Activated CD4-positive, alpha-beta T cell treated with anti-CD3 and anti-CD28 coated beads, Interleukin-2, Interleukin-6, amounts not matched to agents 100 ng/mL and 50 ng/mL, durations not matched to agents 16 hours and 8 hours (primary cell): ENCODE measurements at places on chromosomes 11 and 22.
A peak's percentile ranks its signal among the peaks of the same experiment; 100 is the strongest.

DNA sequence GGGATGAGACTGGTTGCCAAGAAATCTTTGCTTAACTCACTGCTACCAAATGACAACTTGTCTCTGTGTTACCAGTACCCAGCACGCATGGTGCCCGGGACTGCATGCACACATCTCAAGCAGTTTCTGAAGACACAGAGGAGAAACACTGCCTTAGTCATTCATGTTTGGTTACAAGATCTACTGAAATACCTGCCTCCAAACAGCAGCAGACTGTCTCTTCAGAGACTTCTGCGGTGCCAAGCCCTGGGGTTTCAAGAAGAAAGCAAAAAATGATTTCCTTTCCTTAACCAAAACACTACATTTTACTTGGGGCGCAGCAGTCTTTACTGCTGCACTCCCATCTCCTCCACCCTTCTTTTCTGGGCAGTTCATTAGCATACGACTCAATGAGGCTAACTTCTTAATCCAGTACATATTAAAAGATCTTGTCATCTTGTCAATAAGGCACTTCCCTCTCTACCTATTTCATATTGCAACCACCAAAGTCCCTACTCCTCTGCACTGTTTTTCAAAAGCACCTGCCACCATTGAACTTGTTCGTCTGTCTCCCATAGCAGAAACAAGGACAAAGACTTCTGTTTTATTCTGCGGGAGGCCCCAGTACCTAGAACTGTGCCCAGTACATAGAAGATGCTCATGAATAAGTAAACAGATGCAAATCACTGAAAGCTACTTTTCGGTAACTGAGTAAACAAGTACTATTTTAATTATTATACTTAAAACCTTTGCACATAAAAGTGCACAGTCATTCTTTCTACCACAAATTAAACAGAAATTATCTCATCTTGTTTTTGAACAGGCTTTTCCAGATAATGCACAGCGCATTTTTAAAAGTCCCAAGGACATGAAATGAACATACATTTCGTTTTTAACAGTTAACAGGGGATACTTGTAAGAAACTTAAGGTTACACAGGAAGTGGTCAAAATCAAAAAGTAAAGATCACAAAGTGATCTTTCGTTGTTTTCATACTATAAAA lies 4.0 kb downstream of the NAP1L4 start:
- peak; percentile 41 for DNase-seq

GRCh38 chr11:80084608-80085007 lies 643.8 kb upstream of the TENM4 start:
- no peak for DNase-seq

DNA sequence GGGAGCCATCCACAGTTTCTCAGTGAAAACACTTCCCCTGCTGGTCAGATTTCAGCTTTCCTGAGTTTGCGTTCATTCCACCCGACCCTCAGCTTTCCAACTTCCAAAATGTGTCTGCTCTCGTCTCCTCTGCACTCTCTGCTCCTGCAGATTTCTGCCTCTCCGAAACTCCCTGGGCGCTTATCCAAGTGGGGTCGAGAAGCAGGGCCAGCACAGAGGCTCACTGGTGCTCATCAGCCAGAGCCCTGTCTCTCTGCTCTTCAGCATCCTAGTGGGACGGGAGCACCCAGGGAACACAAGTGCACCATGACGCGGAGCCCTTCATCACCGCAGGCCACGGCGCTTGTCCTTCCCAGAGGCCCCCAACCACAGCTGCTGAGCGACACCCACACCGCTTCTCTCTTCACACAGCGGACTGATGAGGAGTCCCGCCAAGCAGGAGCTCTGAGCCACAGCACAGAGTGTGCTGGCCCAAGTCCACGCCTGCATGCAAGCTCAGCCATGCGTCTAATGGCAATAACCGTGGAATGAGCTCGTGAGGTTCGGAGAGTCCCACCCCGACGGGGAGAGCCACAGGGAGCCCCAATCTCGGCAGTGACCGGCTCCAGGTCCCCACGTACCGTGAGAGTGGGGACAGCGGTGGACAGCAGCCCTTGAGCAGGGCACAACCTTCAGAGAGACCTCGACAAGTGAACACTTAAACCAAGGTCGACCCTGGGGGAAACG lies 27.9 kb upstream of the MOB2 start:
- no peak for DNase-seq

- DNase-seq: no peak
Observed at GRCh38 chr11:124445646-124446150, at the start of gene OR8B8. TSS of gene OR8B8 (minus strand) at chr11:124445696. CDS start at chr11:124441085, 4,611 bp downstream.

DNA sequence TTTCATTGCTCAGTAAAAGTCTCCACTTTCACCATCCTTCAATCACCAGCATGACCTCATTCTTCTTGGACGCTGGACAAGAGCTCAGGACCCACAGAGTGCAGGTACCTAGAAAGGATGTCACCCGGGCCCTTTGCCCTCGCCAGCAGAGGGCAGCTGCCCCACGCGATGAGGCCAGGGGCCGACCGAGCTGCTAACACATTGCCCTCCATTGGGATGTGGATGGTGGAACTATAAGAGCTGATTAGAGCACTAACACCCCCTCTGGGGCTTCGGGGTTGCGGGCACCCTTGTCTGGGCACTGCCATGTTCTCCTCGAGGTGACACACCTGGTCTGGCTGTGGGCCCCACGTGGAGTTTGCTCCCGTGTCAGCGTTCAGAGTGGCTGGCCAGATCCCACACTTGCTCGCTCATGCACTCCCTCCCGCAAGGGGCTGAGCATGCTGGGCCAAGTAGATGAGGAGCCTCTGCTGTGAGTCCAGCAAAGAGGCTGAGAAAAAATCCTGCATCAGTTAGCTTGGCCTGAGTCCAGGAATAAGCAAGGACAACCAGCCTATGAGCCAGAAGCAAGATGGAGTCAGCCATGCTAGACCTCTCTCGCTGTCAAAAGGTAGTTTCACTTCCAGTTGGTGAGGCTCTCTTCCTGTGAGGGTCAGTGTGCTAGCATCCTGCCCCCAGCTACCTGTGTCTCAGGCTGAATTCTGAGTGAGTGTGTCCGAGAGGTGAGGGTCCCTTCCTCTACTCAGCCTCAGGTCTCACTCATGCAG lies 9.8 kb downstream of the KRTAP5-6 start:
- DNase-seq: no peak

DNA sequence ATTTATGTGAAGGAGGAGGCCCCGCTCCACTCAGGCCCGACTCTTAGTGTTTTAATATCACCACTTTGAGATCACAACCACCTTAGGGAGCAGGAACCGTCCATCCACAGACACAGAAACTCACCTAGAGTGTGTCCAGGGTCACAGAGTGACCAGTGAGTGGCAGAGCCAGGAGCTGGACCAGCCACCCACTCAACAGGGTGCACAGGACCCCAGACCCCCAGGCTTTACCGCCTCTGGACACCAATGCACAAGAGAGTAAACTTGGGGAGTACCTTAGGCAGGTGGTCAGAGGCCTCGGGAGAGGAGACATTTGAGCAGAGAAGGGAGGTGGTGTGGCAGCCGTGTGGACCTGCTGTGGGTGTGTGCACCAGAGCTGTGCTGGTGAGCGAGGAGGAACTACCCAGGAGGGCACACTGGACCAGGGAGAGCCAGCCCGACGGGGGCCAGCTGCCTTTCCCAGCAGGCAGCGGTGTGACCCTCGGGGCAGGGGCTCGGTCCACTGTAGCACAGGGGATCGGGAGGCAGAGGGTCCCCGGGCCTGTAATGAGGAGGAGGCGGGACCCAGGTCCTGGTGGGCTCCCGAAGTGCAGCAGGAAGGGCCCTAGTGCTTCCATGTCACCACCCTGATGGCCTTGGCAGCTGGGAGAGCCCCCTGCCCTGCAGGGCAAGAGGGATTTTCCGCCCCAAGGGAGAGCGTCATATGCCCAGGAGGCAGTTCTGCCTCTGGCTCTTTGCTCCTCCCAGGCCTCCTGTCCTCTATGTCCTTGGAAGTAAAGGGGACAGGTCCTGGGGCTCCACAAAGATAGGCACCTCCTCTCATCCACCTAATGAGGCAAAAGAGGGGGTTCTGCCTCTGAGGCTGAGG lies 7.5 kb upstream of the NLRP6 start:
- no peak for DNase-seq

DNA sequence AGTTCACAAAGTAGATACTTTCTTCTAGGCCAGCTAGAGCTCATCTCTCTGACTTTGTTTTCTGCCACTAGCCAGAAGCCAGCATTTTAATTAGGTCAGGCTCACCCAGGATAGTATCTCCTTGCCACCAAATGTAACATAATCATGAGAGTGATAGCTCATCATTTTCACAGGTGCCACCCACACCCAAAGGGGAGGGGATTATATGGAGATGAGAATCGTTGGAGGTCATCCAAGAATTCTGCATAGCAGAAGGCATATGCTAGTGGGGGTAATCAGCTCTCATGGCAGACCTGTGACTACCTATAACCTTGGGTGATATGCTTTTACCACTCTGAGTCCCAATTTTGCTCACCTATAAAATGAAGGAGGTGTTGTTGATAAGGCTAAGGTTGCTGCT lies 523.0 kb downstream of the METTL15 start:
- no peak for DNase-seq

GRCh38 chr22:27752771-27753170 lies 48.8 kb downstream of the MN1 start:
- DNase-seq: no peak

DNA sequence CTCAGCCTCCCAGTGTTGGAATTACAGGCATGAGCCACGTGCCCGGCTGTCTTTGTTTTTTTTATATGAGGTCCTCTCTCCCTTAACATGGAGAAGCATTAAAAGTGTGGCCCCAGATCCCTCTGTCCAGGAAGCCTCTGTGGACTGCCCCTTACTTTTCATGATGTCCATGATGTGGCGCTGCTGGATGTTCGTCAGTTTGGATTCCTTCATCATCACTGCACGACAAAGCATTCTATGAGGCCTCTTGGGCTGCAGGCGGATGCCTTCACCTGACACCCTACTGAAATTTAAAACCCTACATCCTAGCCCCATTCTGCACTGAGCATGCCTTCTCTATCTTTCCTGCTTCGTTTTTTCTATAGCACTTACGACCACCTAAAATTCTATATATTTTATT lies 2.1 kb downstream of the C22orf23 start:
- no peak for DNase-seq

DNA sequence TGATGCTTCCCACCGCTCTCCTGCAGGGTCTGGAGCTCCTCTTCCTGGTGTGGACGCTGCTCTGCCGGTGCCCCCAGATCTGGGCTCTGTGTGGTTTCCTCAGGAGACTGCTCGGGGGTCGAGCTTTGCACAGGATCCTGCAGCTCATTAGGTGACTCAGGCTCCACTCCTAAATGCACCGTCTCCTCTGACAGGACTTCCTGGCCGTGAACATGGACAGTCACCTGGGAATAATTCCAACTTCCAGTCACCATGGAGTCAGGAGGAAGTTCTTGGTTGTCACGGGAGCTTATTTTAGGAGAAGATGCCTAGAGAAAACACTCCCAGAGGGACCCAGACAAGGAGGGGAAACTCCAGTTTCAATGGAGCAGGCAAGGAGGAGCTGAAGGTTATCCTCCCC lies 11.9 kb downstream of the ZNF202 start:
- DNase-seq: no peak

GRCh38 chr11:65918211-65919140 lies at the start of gene C11orf68:
TSS of gene C11orf68 (minus strand) at chr11:65919062. CDS start at chr11:65919031, 31 bp downstream.
- DNase-seq: no peak

DNA sequence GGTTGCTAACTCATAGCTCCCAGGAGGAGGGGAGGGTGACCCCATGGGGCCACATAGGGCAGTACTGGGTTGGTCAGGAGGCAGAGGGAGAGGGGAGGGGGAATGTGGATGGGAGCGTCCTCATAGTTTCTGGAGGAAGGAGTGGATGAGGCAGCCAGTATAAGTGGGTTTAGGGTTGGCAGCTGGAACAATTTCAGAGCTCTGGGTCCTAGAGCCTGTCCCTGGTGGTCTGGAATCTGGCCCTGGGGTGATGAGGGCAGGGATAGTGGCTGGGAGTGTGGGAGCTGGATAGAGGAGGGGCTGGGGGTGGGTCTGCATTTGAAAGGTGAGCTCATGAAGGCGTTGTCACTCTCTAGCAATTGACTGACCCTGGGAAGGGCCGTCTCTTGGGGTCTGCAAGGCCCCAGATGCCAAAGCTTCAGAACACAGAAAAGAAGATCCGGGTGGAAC lies 5.3 kb upstream of the MRGPRG start:
- DNase-seq: no peak

DNA sequence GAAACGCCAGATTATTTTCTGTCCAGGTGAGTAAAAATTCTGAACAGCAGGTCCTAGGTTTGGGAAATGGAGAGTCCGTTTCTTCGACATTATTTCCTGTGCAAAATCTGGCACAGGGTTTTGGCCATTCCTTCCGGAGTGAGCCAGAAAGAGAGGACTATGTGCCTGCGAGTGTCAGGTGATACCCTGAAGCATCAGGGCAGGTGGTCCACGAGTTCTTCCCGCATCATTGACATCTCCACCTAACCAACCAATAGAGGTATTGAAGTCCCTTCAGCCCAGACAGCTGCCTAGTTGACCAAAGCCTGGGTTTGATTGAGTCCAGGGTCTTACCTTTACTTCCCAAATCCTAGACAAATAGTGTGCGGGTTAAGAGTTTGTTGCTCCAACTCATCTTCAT lies 808 bp downstream of the SNAP29 start:
- DNase-seq: no peak

DNA sequence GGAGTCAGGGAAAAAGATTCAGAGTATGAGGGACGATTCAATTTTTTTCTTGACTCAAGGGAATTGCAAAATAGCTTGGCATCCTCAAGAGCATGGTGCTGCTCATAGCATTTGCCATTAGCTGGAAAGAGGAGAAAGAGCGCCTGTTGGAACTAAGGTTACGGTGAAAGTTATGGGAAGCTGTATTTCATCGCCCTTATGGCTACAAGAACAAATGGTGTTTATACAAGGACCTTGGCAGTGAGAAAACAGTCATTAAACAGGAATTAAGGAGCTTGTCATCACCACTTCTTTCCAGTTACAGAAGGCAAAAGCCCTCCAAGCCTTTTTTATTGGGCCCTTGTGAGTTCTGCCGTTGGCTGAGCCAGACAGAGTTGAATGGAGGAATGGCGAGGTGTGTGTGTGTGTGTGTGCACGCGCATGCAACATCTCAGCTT lies 74.2 kb downstream of the ALX4 start:
- no peak for DNase-seq

- peak; percentile 73 for DNase-seq
Observed at GRCh38 chr11:74449369-74449931, 17.9 kb downstream of the KCNE3 start.

DNA sequence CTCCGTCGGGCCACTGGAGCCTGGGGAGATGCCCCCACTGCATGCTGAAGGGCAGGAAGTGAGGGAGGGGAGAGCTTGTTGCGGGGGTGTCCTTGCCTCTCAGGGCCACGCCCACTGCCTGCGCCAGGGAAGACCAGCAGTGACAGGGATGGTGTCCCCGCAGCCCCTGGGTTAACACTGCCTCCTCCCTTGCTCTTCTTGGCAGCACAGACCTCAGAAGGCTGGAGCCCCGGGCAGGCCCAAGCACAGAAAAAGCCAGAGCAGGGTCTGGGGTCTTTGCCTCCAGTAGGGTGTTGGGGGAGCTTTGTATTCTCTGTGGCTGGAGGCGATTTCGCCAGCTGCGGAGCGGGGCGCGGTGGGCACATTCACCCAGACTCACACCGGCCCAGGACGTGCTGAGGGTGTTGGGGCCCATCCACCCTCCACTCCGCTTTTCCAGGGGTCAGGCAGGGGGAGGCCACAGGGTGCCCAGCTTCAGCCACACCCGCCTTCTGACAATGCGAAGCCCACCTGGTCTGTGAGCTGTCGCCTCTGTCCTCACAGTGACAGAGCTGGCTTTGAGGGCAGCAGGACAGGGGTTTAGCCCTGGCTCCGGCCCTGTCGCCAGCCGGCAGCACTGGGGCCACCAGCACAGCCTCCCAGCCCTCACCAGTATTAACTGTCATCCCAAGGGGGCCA lies 83.7 kb downstream of the CDKN1C start:
- DNase-seq: no peak
